ENCODE measurements at places on chromosomes 11 and 22.

- DNase-seq: no peak
These were observed 105.1 kb upstream of the LMO1 start for GRCh38 chr11:8368772-8369171.

DNA sequence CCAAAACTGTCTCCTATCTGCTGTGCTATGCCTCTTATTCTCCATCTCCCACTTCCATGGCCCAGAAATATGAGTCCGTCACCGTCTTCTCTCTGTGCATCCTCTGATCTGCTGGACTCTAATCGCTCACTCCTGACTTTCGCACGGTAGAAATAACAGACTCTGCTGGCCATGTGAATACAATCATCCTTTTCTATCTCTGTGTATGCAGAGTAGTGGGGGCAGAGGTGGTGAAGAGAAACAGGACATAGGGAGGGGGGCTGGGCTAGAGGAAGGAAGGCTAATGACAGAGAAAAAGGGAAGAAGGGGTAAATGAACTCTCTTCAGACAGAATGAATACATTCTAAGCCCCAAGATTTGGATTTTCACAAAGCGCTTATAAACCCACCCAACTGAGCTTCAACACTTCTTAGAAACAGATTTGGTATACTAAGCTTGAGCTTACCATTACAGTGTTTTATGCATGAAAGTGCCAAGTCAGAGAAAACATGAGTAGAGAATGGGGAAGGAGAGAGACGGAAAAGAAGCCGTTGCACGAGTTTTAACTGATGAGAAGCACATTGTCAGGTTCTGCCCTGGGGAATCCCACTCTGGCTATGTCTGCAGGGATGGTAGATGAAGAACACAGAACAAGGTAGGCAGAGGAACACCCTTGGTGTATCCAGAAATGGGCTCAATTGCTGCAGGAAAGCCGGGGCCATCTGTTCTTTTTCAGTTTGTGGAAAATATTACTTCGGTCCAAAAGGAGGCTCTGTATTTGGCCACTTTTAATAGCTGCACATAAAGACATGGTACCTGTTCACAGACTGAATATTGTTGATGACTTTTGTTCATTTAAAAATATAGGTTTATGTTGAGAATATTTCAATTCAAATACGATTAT lies 324.7 kb downstream of the ETS1 start:
- DNase-seq: no peak

DNA sequence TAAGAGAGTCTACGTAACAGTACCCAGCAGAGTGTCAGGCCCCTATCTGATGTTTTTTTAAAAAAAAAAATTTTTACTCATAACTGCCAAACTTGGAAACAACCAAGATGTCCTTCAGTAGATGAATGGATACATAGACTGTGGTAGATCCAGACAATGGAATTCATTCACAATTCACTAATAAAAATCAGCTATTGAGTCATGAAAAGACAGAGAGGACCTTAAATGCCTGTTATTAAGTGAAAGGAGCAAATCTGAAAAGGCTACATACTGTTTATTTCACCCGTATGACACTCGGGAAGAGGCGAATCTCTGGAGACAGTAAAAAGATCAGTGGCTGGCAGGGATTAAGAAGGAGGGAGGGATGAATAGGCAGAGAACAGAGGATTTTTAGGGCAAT lies 541.4 kb upstream of the TENM4 start:
- DNase-seq: no peak

GRCh38 chr11:68118706-68119448 lies 2.3 kb downstream of the CHKA start:
- DNase-seq: peak; percentile 17

DNA sequence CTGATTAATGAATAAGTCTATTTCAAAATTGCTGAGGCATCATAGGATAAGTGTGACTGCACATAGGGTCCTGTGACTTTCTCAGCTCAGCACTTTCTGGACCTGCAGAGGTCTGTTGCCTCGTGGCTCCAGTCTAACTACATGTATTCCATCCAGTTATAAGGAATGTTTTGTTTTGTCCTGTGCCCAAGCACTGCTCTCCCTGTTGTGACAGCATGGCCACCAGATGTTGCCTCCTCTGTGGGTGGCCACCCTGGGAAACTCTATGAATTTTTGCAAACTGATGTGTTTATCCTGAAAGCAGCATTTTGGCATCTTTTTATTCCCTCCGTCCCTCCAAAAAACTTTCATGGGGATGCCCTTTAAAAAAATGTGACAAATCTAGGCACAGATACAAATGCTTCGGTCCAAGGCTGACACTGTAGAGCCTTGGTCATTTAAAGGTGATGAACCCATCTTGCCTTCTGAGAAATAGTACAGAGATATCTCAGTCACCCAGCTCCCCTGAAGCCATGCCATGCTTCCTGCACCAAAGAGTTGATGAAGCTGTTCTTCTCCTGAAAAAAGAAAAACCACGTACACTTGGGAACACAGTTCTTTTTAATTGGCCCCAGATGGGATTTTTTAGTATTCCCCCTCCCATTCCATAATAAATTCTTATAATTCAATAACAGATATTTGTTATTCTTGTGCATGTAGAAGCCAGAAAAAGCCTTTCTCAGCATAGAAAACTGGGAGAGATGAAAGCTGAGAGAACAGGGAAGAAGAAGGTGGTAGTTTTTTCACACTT lies 72.6 kb downstream of the CCDC34 start:
- DNase-seq: peak; percentile 30

DNA sequence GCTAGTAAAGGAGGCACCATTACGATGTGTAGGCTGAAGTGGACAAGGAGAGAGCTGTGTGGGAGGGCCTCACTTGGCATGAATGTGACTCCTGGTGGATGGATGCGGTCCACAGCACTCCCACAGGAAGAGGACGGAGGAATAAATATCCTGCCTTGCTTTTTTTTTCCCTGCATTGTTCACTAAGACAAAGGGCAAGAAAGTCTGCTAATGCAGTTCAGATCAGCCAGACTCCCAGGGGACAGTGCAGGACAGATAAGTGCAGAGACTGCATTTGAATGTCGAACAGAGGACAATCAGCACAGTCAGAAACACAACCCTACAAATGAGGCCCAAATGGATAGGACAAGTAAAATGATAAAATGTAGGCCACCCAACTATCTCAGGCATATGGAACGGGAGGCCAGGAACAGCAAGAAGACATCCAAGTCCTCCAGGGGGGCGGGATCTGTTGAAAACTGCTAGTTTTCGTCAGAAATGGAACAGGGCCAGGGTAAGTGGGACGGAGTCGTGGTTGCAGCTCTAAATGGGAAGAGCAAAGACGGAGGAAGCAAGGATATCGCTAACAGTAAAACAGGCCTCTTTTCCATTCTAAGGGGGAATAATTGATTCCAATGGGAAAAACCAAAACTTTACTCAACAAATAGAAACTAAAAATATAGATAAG lies 25.2 kb upstream of the OR8B8 start:
- DNase-seq: no peak

DNA sequence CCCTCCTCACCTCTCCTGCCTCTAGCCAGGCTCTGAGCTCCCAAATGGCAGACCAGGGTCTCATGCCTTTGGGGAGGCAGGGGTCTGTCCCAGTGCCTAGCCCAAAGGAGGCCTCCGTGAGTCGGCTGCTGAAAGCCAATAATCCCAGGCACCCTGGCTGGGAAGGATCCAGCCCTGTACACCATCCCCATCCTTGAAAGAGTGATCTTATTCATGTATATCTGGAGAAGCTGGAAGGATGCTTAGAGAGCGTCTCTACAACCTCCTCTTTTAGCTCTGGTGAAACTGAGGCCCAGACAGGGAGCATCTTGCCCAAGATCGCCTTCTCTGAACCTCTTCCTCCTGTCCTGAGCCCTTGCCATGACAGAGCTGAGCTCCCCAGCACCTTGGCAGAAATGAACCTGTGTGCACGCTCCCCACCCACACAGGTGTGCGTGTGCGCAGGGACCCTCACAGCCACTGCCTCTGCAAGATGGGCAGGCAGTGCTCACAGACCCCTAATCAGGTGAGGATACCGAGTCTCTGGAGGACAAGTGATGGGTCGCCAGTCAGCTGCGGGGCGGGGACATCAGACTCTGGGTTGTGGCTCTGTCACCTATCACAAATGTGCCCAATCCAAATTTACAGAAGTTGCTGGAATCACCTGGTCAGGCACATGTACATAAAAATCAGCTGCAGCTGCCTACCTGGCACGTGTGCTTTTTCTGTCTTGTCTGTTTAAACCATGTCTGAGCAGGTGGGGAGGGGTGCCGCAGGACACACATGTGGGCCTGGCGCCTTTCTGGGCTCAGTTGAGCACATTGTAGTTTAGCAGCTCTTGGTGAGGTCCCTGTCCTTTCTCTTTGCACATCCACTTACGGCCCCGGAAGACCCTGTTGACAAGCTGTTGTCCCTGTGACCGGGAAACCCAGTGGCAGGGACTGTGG lies 49.3 kb upstream of the WNT7B start:
- DNase-seq: no peak

DNA sequence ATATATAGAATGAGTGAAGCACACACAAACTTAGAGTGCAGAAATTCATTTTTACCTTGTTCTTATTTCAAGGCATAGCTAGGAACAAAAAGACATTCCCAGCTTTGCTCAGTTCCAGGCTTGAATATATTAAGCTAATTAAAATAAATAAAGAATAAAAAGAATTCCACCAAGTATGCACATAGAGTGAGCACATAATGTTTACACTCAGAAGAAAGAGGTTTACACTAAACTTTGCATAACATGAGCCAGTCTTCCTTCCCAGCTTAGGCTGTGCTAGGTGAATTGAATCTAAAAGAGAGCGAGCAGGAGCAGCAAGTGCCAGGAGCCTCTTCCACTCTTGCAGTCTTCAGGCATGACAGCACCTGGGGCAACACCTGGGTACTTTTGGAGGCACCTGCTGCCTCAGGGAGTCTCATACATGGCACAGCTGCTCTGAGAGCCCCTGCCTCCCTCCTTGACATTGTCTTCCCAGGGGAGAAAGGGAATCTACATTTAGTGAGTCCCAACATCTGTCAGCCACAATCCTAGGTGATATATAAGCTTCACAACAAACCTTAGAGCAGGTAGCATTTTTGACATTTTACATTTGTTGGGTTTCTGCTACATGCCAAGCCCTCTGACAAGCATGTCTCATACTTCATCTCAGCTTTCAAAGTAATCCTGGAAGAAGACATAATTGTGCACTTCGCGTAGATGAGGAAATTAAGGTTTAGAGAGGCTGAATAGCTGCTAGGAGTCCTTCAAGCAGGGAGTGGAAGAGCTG lies 732.7 kb upstream of the TENM4 start:
- DNase-seq: no peak

- no peak for DNase-seq
These were observed 16.4 kb downstream of the LMO1 start for GRCh38 chr11:8247312-8247711.

DNA sequence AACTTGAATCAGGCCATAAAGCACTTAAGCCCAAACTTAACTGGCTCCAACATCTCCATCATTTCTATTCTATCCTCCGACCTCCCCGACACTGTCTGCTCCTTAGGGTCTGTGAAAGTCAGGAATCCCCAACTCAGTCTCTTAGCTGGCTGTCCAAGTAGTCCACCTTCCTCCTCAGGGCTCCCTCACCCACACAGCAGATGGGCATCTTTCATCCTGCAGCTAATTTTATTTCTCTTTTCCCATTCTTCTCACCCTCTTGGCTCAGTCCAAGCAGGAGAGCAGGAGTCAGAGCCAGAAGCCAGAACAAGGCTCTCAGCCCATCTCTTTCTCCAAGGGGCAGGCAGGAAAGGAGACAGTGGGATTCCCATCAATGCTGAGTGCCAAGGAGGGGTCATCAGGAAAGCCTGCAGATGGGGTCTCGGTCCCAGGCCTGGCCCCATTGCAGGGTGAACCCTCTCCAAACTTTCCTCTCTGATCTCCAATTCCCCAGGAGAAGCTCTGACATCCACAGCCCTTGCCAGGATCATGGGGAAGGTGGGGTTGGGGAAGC lies 40.4 kb upstream of the JAM3 start:
- no peak for DNase-seq

DNA sequence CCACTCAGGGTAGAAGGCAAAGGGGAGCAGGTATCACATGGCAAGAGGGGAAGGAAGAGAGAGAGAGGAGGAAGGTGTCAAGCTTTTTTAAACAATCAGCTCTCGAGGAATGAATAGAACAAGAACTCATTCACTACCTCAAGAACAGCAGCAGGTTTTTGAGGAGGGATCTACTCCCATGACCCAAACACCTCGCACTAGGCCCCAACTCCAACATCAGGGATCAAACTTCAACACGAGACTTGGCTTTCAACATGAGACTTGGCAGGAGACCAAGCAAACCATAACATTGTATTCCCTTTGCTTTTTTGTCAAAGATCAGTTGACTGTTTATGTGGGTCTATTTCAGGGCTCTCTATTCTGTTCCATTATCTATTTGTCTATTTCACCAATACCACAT lies 26.9 kb upstream of the APOBEC3A start:
- DNase-seq: no peak

DNA sequence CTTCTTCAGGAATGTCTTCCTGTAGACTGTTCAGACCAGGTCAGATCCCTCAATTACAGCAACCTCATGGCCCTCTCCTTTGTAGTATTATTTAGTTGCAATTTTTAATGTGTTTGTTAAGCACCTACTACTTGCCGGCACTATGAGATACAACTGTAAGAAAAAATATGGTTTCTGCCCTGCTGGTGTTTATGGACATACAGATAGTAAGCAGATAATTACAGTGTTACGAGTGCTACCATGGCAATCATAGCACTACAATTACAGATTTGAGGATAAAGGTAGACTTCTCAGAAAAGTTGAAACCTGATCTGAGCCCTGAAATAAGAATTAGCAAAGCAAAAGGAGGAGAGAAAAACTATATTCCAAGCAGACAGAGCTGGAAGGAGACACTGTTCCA lies 2.8 kb downstream of the LRRC51 start:
- DNase-seq: no peak

- DNase-seq: no peak
These were observed 16.3 kb downstream of the GVQW3 start for GRCh38 chr11:76397383-76397782.

GRCh38 chr11:28763876-28764275 lies 655.7 kb downstream of the METTL15 start:
- no peak for DNase-seq

- peak; percentile 97 for DNase-seq
These were observed 8.0 kb upstream of the SLC43A3 start for GRCh38 chr11:57434640-57435546.

DNA sequence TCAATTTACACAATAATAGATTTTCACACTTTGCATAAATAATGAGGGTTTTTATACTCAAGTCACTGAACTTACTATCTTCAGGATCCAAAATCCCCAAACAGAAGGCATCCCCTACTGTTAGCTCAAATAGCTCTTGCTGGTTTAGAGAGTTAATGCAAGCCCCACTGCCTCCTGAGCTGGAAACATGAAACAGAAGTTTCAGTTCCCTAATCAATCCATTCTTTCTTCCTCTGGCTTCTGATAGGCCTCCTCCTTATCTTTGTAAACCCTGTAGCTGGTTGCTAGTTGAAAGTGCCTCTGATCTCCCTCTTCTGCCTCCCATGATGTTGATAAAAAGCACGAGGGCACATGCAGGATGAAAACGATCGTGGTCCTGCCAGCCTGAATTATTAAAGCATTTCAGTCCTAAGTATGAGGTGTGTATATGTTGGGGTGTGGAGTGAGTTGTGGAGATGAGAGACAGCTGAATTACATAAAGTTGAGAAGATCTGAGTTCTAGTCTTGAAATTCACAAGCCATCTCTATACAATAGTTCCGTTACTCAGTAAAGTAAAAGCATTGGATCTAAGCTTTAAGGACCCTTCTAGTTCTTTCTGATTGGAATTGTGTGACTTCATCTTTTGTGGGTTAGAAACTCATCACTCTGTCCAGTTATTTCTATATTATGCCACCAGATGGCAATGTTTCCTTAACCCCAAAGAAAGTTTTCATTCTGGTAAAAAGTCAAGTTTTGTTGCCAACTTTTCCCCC lies 35.0 kb upstream of the EHF start:
- peak; percentile 78 for DNase-seq

- no peak for DNase-seq
These were observed 3.2 kb upstream of the SART1 start for GRCh38 chr11:65958291-65958690.

GRCh38 chr11:125931116-125931515 lies 14.7 kb upstream of the VSIG10L2 start:
- DNase-seq: no peak

Measured in choroid plexus epithelial cell (primary cell).